ENCODE measurements at places on chromosomes 3 and 15.

GRCh38 chr15:68606375-68606774 is 27.6 kb downstream of the CORO2B start:
- DNase-seq = no peak
- no peak overlapping the region for H3K4me3 ChIP-seq
- no peak overlapping the region for H3K27ac ChIP-seq
- H3K27me3 ChIP-seq = no peaks in the 10 kb centered on the region
- peaks cover 12% of the 10 kb centered on the region for H3K4me1 ChIP-seq

GRCh38 chr3:129180461-129180860 is 3.2 kb downstream of the CNBP start:
- H3K4me3 ChIP-seq = no peak overlapping the region
- no peak for DNase-seq
- no peak overlapping the region for H3K27ac ChIP-seq
- no peaks in the 10 kb centered on the region for H3K36me3 ChIP-seq

- no peak overlapping the region for H3K4me3 ChIP-seq
- no peaks in the 10 kb centered on the region for H3K27me3 ChIP-seq
- DNase-seq = no peak
These were observed 397.4 kb upstream of the TPM1 start for GRCh38 chr15:62644889-62645742.

DNA sequence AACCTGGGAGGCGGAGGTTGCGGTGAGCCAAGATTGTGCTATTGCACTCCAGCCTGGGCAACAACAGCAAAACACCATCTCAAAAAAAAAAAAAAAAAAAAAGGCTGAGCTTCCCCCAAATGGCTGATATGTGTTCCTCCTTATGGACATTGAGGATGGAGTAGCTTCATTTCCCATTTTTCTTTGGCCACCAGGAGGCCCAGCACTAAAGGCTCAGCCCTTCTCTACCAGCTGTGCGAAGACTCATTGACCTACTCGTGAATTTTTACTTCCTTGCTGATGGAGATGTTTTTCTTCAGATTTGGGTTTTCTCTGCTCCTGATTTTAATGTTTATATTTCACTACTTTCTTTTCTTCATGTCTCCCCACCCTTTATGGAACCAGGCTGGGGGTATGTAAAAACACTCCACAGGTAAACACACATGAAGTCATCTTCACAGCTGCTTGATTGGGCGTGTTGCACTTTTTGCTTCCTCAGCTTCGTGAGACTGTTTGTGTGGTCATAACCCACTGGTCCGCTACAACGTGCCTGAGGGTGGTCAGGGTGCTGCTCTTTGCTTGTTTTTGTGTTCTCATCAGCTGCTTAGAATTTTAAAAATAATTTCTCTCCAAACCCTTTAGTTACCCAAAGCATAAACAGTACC is 13.5 kb downstream of the SEMA4B start:
- H3K27me3 ChIP-seq = no peaks in the 10 kb centered on the region
- no peak for DNase-seq
- H3K36me3 ChIP-seq = 0 out of 2 replicates have a peak, but pooled peaks cover 3% of the 10 kb centered on the region
- no peaks in the 10 kb centered on the region for H3K4me1 ChIP-seq
- H3K4me3 ChIP-seq = no peak overlapping the region

DNA sequence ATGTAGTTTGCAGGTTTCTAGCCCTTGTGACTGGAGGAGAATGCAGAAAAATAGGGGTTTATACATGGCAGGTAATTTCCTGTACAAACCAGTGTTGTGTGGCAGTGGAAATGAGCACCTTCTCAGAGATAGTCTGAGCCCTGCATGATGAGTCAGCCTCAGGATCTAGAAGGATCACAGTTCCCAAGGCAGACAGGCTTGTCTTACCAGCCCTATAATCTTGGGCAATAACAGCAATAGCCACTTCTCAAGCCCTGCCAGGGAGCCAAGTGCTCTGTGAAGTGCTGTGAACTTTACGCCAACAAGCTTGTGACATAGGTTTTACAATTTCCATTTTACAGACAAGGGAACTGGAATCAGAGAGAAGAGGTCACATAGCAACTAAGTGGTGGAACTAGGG is 89.4 kb downstream of the CD47 start:
- H3K4me1 ChIP-seq = no peaks in the 10 kb centered on the region
- no peak overlapping the region for H3K4me3 ChIP-seq
- no peaks in the 10 kb centered on the region for H3K36me3 ChIP-seq
- DNase-seq = no peak

DNA sequence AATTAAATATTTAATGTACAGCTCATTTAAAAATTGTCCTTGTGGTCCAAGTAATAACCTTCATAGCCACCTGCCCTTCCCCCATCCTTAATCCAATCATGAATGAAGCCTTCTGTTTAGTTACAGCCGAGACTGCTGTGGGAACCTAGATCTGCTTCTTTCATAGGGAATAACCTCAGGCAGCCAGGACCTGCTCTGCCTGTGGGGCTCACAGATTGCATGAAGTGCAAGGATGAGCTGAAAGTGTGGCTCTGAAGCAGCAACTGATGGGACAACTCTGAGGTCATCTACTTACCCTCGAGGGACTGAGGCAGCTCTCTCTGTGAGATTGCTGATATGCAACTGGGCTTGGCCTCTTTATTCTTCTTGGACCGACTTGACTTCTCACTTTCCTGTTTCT is 169.8 kb downstream of the POTEB3 start:
- H3K36me3 ChIP-seq = no peaks in the 10 kb centered on the region
- no peak overlapping the region for H3K4me3 ChIP-seq
- no peaks in the 10 kb centered on the region for H3K4me1 ChIP-seq
- no peaks in the 10 kb centered on the region for H3K27me3 ChIP-seq
- H3K27ac ChIP-seq = no peak overlapping the region

DNA sequence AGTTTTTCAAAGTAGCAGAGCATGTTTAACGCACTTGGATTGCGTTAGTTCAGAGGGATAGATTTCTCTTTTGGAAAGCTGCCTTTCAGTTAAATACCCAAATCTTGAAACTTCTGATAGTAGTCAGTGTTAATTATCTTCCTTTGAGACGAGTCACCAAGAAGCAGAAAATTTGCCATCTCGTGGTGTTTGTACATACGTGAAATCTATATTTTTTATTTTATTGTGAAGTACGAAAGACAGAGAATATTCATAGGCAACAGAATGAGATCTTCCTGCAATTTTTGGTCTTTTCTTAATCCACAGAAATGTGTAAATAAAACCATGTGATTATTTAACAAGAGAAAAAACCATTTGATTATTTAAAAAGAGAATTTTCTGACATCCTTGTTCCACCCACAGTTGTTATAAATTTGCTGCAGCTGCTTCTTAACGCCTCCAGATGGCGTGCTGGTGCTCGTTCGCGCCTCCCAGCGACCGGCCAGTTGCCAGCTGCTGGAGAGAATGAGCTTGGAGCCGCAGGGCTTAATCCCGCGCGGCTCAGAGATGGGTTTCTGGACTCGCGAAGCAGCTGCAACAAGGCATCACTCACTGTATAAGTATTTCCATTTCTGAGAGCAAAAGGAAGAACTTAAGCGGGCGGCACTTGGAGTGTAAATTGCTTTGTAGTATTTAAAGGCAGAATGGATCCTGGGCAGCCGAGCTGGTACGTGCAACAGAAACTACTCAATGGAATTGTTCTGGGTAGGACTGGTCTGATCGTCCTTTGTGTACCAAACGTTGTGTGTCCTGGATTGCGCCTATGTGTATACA is 10.5 kb upstream of the SLITRK3 start:
- H3K4me3 ChIP-seq = no peak overlapping the region
- no peak for DNase-seq
- no peaks in the 10 kb centered on the region for H3K4me1 ChIP-seq
- H3K36me3 ChIP-seq = no peaks in the 10 kb centered on the region
- H3K27me3 ChIP-seq = no peaks in the 10 kb centered on the region

GRCh38 chr15:71730277-71731144 is 79.8 kb upstream of the NR2E3 start:
- no peak overlapping the region for H3K4me3 ChIP-seq
- no peak for DNase-seq
- no peak overlapping the region for H3K27ac ChIP-seq
- no peaks in the 10 kb centered on the region for H3K36me3 ChIP-seq

DNA sequence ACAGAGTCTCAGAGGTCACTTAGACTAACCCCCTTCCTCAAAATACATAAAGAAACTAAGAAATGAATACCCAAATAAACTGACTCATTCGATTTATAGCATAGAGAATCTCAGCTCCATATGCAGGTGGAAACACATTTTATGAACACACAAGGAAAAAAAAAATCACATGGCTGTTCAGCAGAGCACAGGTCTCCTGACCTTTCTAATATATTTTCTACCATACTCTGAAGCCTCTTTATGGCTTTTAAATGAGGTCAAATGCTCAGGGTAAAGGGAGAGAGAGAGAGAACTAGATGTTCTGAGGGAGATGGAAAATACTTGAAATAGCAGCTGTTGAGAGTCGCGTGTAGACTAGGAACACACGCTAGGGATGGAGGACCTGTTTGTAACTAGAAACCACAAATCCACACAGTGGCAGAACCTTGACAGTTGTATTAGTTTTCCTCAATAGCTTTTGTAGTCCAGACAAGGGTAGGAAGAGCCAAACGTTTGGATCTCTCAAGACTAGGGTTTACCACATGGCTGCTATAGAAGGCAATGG is 165.3 kb downstream of the FMN1 start:
- no peak overlapping the region for H3K4me3 ChIP-seq
- no peaks in the 10 kb centered on the region for H3K4me1 ChIP-seq
- no peaks in the 10 kb centered on the region for H3K36me3 ChIP-seq
- H3K27ac ChIP-seq = no peak overlapping the region
- DNase-seq = no peak
- H3K27me3 ChIP-seq = no peaks in the 10 kb centered on the region

DNA sequence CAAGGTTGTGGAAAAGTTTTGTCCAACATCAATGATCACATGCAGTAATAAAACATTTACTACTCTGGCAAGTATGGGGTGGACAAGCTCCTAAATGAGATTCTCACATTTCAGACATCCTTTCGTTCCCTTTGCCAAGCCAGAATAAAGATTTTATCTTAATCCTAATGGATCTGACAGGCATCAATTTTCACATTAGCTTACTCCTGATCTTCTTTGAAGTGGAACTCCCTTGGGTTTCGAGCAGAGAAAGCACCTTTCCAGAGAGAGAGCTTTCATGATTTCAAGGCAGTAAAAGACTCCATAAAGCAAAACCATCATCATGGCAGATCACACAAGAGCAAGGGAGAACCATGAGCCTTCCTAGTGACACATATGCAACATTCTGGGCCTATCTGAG is 27.3 kb upstream of the EID1 start:
- H3K27ac ChIP-seq = no peak overlapping the region
- no peak for DNase-seq
- no peak overlapping the region for H3K4me3 ChIP-seq

GRCh38 chr3:170560296-170560695 is 25.6 kb downstream of the SLC7A14 start:
- no peaks in the 10 kb centered on the region for H3K36me3 ChIP-seq
- no peaks in the 10 kb centered on the region for H3K27me3 ChIP-seq
- H3K4me1 ChIP-seq = no peaks in the 10 kb centered on the region
- H3K4me3 ChIP-seq = no peak overlapping the region
- no peak for DNase-seq
- H3K27ac ChIP-seq = no peak overlapping the region

GRCh38 chr3:10889206-10889960 is 73.4 kb downstream of the SLC6A11 start:
- H3K4me3 ChIP-seq = no peak overlapping the region
- no peak for DNase-seq
- H3K4me1 ChIP-seq = no peaks in the 10 kb centered on the region
- H3K27ac ChIP-seq = no peak overlapping the region

DNA sequence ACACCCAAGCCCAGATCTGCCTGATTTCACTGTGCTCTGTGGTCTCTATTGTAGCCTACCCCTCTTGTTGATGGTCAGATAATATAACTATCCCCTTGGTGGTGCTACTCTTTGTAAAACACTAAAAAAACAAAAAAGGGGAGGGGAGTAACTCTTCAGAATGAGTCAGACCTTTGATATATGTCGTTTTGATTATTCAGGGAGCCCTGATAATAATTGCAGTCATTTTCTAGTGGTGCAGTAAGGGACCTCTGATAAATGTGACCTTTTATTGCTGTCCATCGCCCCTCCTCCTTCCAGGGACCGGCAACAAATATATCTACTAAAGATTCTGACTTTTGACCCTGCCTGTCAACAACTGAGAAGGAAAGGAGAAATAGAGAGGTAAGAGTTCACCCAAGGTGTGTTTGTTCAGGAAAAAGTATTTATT is 45.1 kb upstream of the MAGI1 start:
- H3K27me3 ChIP-seq = no peaks in the 10 kb centered on the region
- no peak for DNase-seq
- no peaks in the 10 kb centered on the region for H3K4me1 ChIP-seq
- H3K4me3 ChIP-seq = no peak overlapping the region
- no peaks in the 10 kb centered on the region for H3K36me3 ChIP-seq

DNA sequence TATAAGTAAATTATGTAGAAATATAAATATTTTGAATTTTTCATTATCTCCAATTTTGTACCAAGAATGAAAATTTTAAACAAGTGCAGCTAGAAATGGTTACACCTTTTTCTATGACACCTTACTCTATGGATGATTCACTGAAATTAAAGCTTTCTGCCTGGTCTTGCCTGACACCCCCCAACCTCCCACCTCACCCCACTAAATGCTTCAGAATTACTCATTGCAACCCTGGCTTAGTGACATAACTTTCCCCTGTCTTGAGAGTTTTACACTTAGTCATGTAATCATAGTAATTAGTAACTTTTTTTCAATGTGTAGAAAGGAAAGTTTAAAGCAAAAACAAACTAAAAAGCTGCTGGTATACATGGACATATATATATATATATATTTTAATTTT is 42.0 kb upstream of the MEIS2 start:
- no peaks in the 10 kb centered on the region for H3K36me3 ChIP-seq
- no peak overlapping the region for H3K27ac ChIP-seq
- no peaks in the 10 kb centered on the region for H3K4me1 ChIP-seq

DNA sequence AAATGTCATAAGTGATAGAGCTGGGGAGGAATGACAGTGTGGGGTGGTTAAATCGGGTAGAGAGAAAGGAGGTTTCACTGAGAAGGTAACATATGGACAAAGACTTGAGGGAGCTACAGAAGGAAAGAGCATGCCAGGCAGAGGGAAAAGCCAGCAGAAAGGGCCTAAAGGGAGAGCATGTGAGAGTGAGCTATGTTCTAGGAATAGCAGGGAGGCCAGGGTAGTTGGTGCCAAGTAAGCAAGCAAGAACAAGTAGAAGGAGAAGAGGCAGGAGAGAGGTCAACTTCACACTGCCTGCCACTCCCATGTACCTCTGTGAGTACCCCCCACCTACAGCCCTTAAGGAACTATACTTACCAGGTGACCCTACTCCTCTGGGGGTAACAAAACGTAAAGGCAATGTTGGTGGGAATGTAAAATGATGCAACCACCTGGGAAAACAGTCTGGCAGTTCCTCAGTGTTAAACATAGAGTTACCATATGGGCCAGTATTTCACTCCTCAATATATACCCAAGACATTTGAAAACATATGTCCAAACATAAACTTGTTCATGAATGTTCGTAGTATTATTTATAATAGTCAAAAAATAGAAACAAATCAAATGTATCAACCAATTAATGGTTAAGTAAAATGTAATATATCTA is 67.6 kb downstream of the SFMBT1 start:
- DNase-seq = no peak
- no peak overlapping the region for H3K4me3 ChIP-seq
- H3K27ac ChIP-seq = no peak overlapping the region
- H3K4me1 ChIP-seq = no peaks in the 10 kb centered on the region

GRCh38 chr3:34533451-34533850 is 735.0 kb downstream of the PDCD6IP start:
- no peak for DNase-seq
- H3K27me3 ChIP-seq = no peaks in the 10 kb centered on the region
- H3K27ac ChIP-seq = no peak overlapping the region

GRCh38 chr3:14284694-14285547 is 106.3 kb downstream of the LSM3 start:
- H3K4me1 ChIP-seq = peaks cover 3% of the 10 kb centered on the region
- no peaks in the 10 kb centered on the region for H3K36me3 ChIP-seq
- no peak overlapping the region for H3K27ac ChIP-seq
- H3K4me3 ChIP-seq = no peak overlapping the region
